Muscle of arm (tissue), 14 donors: ENCODE measurements at places on chromosomes 1 and 21.
A peak's percentile ranks its signal among the peaks of the same experiment; 100 is the strongest.

DNA sequence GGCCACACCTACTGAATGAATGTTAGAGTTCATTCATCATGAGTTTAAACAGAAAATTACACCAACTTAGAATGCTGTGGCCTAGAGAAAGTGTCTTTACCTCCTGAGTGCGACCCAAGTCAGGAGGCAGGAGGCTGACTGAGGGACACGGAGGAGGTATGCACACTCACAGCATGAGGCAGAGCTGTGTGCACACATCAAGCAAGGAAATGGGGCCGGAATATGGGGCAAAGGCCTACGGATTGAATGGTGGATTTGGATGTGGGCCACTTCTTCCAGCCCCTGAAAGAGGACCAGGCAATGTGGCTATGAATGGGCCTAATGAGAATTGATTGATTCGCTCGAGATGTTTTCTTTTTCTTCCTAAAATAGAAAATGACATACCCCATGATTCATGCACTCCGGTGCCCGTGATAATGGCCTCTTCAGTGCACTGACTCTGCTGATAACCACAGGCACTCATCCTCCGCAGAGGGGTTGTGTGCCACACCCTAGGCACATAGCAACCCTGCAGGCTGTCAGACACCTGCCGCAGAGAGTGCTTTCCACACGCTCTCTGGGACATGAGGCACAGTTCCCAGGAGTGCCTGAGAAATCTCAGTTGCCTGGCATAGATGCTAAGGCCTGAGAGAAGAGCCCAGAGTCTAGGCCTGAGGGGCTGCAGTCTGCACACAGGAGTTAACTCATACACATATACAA is 155.5 kb downstream of the GLUL start:
- no peak for DNase-seq

DNA sequence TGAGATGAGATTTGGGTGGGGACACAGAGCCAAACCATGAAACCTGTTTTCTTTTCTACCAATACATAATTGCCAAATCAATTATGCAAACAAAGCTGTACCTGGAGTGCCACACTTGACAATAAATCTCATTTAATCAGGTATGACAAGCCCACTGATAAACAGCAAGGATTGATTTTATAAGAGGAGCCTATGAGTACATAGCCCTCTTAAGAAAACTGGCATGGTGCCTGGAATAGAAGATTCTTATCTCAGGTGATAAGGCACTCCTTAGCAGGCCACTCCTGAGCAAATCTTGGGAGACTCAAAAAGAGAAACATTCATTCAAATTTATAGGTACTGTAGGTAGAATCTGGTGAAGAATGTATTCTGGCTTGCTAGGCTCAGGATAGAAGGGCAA is 28.6 kb upstream of the PDE4B start:
- DNase-seq: no peak

DNA sequence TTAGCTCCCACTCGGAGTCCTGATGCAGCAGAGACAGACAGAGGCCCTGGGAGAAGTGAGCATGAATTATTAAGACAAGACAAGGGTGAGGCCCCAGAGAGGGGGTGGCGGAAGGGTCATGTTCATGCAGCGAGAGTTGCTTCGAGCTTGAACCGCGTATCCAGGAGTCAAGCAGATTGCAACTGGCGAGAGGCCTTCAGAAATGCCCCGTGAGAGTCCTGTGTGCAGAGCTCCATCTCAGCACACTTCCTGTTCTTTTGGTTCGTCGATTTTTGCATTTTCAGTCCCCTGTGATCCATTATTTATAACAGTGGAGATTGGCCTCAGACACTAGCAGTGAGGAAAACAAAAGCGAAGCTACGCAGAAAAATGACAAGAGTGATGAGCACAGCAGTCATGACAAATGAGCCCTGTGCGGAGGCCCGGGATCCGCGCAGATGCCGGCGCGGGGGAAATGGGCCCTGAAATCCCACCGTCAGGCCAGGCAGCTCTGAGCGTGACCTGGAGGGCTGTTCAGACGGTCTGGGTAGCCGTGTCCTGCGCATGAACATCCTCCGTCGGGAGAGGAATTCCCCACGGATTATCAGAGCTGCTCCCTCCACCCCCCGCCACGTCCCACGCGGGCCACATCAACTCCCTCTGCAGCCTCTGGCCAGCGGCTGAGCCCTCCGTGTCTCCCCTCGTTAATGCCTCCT is 15.0 kb downstream of the PDE9A start:
- peak; percentile 61 for DNase-seq

DNA sequence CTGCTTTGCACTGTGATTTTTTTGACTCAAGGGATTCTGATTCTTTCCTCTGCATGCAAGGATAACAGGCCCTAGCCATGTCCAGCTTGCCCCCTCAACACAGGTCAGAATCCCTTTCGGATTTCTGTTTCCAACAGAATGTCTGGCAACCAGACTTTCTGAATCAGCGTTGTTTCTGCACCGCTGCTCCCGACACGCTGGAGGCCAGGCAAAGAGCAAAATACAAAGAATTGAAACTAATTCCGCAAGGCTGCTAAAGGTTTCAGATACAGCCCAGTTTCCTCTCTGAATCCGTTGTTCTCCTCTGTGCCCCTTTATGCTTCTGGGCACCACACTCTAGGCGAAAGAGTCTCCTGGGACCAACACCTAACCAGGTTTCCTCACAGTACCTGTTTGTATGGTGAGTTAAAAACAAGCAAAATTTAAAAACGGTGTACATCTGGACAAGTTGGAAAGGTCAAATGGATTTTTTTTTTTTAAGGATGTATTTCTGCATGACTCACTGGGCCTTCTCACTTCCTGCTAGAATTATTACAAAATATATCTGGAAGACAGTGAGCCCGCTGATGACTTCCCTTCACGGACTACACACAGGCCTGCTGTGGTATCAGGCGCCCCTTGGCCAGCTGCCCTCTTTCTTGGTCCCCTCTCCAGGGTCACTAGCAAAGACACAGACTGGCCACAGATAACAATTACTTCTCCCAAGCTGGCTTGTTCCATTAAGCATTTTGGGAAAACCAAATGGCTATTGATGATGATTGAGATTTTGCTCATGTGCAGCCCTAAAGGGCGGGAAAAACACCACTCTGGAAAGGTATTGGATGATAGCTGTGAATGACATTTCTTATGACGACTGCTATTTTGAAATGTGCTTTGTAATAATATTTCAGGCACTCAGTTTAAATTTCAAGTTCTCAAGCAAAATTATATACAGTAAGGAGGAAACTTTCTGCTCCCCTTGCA is 118.3 kb downstream of the TGFB2 start:
- peak; percentile 57 for DNase-seq

DNA sequence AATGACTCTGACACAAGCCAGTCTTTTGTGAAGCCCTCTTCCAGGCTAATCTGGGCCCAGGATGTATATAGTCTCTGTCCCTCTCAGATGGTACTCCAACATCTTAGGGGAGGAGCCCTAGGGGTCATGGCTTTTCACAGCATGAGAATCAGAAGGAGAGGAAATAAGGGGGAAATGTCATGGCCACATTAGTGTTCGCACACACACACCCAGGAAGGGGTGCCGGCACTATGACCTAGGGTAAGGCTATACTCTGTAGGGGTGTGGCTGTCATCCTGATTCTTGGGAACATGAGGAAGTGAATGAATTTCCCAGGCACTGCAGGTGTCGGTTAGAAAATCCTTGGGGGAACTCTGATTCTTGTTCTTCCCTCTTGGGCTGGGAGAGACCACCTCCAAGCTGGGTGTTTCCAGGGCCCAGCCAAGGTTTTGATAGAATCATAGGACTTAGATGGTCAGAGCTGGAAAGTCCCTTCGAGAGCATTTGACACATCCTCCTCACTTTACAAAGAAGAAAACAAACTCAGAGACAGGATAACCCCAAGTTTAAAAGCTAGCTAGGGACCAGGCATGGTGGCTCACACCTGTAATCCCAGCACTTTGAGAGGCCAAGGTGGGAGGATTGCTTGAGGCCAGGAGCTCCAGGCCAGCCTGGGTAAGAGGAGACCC is 22.0 kb downstream of the GFI1 start:
- no peak for DNase-seq

DNA sequence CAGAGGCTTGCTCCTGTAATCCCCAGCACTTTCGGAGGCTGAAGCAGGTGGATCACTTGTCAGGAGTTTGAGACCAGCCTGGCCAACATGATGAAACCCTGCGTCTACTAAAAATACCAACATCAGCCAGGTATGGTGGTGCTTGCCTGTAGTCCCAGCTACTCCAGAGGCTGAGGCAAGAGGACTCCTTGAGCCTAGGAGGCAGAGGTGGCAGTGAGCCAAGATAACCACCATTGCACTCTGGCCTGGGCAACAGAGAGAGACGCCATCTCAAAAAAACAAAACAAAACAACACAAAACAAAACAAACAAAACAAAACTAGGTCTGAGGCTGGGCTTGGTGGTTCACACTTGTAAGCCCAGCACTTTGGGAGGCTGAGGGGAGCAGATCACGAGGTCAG is 38.7 kb upstream of the RAP1GAP start:
- no peak for DNase-seq

DNA sequence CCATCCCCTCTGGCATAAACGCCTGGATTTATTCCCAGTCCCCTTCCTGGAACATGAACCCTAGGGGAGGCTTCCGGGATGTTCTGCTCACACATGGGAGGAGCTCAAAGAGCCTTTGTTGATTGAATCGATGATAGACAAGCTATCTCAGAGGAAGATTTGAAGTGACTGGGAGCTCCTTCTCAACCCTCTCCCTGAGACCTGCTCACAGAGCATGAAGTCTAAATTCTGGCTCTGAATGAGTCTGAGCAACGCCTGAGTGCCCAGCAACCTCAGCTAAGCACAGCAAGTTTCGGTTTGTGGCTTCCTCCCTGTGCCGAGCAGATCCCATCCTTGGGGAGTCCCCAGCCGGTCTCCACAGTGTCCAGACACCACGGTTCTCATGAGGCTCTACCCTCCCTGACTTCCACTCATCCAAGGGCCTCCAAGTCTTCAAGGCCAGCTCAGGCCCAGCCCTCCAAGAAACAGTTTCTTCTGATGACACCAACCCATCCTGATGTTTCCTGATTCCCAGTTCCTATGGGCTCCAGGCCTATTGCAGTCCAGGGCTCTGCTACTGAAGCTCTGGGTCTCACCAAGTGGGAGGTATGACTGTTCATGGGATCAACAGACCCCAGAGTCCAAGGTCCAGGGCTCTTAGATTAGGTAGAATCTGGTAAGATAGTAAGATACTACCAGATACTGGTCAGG is 190.8 kb downstream of the DYRK1A start:
- DNase-seq: no peak

DNA sequence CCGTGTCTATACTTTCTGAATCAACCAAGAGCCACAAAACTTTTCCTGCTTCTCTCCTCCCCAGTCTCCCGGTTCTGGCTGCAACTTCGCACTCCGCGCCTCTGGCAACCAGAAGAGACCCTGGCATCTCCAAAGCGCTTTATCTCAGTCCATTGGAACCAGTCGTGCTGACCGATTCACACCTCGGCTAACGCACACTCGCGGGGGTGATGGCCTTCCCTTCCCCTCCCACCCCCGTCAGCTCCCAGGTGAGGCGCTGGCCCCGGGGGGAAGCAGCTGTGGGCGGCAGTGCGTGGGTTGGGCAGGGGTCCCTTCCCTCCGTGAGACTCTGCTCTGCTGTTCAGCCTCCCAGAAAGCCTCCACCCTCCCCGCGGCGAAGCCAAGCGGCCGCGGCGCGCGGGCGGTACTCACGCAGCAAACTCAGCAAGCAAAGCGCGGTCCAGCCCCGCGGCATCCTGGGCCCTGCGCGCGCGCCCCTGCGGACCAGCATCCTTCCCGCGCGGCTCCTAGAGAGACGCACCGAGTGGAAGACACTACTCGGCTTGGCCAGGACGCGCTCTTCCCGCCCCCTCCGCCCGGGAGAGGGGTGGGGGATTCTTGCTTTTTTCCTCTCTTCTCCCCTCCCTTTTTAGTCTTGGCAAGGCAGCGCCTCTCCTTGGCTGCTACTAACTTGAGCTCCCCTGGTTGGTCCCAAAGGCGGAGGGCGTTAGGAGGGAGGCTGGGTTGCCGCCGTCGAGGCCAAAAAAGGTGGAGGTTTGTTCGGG is at the start of gene CD34:
Gene CD34, minus strand, starts transcription at position 535 of the 764 bp plus-strand sequence. Its CDS starts 45 bp downstream, at position 490.
- DNase-seq: peak; percentile 94

DNA sequence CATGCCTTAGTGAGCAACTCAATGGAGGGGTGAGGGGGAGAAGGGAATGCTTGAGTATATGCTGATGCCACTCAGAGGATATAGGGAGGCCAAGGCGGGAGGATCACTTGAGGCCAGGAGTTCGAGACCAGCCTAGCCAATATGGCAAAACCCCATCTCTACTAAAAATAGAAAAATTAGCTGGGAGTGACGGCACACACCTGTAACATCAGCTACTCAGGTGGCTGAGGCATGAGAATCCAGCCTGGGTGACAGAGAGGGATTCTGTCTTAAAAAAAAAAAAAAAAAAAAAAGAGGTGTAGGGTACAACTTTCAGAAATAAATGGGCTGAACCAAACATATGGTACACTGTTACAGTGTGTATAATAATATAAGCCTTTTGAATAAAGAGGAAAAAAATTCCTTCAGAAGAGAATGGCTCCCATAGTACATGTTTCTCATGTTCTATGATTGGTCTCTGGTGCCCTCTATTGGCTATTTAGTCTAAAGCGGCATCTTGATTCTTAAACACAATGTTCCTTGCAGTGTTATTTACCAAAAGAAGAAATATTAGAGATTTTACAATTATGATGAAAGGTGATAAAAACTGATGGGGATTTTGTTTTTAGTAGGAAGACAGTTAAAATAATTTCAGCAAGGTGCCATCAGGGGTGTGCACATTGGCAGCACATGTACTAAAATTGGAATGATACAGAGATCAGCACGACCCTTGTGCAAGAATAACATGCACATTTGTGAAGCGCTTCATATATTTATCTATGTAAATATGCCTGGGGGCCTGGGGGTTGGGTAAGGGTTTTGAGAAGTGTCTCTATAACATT is 109.8 kb downstream of the PATJ start:
- DNase-seq: peak; percentile 83

DNA sequence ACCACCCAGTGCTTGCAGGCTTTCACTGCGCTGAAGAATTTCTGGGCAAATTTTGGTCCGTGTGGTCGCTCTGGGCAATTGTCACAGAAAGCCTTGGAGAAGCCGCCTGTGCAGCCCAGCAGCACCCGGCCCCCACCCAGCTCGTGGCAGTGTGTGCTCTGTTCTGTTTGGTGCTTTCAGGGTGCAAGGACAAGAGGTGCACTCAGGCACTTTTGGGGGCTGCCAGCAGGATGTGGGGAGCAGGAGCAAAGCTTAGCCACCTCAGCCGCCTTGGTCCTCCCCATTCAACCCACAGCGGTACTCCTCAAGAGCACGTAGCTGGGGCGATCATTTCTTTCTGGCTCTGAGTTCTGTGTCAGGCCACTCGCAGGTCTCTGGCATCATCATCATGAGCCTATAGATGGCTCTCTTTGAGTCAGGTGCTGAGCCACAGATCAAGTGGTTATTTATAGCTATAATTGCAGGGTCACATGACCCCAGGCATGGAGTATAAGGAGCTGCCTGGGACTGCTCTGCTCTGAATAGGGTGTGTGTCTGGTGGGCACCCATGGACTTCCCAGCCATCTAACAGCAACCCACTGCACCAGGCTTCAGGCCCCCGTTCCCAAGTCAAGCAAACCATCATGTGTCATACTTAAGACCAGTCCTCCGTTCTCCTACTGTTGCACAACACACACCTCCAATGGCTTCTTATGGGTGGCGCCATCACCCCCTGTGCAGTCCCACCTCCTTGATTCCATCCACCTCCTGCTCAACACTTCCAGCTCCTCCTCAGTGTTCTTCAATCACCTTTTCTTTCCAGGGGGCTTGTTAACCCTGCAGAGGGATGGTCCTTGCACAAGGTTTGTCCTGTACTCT is 18.1 kb upstream of the TENT5C start:
- DNase-seq: no peak
